ENCODE measurements at places on chromosomes 5 and 9.

- no peak for DNase-seq
Measured at GRCh38 chr9:110125207-110125751, 82.7 kb downstream of the C9orf152 start.

DNA sequence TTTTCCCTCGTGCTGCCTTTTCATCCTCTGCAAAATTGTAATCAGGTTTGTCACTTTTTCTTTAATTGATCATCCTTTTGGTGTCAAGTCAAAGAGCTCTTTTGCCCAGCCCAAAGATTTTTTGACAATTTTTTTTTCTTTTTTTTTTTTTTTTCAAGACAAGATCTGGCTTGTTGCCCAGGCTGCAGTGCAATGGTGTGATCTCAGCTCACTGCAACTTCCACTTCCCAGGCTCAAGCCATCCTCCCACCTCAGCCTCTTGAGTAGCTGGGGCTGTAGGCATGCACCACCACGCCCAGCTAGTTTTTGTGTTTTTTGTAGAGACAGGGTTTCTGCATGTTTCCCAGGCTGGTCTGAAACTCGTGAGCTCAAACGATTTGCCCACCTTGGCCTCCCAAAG lies 36.7 kb downstream of the CDK7 start:
- no peak for DNase-seq

GRCh38 chr9:133770076-133770777 lies 32.1 kb upstream of the SARDH start:
- DNase-seq: no peak

DNA sequence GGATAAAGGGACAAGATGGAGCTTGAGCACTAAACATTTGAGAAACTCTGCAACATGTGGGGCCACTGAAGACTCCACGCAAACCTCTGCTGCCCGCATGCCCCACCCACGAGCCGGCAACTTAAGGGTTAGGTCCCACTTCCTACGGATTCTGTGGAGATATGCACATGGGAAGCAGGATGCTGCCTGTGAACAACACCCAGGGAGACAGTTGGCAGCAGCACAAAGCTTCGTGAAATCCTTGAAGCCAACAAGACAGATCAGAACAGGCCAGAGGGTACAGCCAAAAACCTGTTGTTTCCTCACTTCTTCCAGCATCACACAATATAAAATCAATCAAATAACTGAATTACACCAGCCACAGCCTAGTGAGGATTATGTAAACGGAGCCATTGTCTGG lies 270.4 kb downstream of the ENC1 start:
- no peak for DNase-seq

DNA sequence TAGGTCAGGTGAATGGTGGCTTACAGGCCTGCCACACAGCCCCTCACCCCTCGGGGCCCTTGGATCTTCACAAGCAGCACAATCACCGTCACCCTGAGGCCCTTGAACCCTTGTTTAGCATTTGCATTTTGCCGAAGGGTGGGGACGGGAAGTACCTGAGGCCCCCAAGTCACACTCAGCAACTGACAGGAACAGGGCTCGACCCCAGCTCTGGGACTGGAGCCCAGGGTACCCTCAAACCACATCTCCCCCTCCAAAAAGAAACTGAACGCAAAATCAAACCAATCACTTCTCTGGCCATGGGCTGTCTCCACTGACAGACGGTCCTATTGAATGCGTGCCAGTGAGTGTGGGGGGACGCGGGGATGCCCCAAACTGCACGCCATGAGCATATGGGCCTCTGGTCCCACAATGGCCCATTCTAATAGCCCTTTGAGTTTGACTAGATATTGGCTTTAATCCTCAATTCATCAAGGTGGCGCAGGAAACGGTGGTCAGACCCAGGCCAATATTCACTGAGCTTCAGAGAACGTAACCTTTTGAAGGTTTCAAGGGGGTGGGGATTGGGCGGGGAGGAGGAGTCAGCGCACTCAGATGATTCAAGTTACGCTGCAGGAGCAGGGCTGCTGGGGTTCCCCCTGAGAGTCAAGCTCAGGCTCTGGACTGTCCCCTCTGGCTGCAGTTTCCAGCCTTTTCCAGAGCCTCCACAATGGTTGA lies 176.0 kb downstream of the DAB2IP start:
- DNase-seq: no peak

GRCh38 chr5:65451436-65451835 lies 30.3 kb downstream of the ADAMTS6 start:
- DNase-seq: no peak

- DNase-seq: peak; percentile 24
Measured at GRCh38 chr9:77455312-77455927, 192.7 kb downstream of the GNA14 start.

- DNase-seq: no peak
Measured at GRCh38 chr9:71858102-71858798, 52.7 kb downstream of the ABHD17B start.

DNA sequence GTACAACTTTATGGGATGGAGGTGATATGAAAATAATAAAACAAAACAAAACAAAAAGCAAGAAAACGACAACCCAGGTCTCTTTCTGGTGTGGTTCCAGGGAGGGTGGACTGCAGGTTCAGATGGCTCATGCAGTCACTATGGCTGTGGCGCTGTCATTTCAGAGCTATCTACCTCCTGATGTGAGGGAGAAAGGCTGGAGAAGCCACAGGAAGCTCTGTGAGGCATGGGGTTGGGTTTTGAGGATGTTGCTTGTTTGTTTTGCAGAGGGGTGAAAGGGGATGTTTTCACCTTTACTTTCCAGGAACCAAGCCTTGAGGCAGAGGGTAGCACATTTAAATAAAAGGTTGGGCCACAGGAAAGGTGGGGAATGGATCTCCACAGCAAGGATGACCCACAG lies 18.7 kb downstream of the NIPAL4 start:
- DNase-seq: no peak

GRCh38 chr9:76007935-76008334 lies 117.5 kb downstream of the PCSK5 start:
- DNase-seq: no peak

DNA sequence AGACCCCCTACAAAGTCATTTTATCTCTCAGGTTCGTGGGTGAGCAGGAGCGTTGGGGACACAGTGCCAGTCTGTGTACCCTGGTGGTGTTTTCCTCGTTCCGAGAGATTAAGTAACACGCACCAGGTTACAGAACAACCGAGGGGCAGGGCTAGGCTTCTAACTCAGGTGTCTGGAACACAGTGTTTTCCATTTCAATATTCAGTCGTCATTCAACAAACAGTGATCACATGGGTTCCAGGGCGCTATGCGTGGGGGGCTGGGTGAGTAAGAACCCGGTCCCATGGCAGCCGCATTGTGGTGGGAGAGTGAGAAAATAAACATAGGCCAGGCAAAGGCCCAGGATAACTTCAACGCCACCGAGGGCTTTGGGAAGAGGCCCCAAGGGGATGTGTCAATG lies 55.9 kb upstream of the RNU6ATAC start:
- no peak for DNase-seq

DNA sequence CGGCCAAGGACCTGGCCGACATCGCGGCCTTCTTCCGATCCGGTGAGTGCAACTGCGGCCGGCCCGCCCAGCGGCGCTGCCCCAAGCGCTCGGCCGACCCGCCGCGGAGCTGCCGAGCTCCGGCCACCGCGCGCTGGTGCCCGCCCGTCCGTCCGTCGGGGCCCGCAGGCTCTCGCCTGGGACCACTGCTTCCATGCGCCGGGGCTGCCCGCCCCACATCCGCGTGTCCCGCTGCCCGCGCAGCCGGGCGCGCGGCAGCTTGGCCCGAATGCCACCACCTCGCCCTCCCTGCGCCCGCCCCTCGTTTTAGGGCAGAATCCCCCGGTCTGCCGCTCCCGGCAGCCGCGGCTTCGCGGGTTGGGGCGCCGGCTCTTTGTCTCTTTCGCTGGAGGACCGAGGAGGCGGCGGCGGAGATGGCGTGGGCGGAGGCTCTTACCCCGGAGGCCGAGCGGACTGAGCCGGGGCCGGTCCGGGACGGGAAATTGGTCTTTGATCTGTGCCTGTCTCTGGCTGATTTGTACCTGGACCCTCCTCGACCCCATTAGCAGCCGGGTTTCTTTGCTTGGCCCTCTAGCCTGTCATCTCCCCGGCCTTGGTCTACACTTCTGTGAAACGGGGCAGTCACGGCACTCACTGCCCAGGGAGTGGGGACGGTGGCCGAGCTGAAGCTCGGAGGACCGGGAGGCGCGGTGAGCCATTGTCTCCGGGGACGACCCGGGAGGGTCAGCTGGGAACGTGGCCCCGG lies 871 bp downstream of the TRIO start:
- DNase-seq: peak; percentile 57

DNA sequence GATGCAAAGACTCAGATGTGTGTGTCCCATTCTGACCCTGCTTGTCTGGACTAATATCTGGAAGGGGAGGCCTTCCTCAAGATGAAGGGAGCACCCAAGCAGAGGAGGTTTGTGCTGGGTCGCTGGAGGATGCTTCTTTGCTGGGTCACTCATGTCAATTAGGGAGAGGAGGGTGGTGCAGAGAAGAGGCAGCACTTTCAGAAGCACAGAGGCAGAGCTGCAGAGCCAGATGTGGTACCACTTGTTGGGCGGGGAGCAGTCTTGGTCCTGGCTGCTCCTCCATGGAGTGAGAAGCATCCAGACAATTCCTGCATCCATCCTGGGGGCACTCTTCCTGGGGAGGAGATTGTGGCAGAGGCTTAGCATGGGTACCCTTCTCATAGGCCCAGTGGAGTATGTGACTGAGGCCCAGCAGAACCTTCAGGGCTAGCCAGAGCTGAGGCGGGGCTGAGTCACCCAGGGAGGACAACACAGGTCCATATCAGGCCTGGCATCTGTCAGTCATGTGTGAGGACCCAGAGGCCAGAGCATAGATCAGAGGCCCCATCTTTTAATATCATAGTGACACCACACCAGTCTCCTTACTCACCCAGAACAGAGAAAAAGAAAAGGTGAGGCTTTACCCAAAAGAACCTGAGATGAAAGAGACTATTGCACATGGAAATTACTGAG lies 59.8 kb downstream of the TNFSF15 start:
- no peak for DNase-seq

GRCh38 chr5:80382488-80382887 lies 25.4 kb upstream of the ZFYVE16 start:
- no peak for DNase-seq

DNA sequence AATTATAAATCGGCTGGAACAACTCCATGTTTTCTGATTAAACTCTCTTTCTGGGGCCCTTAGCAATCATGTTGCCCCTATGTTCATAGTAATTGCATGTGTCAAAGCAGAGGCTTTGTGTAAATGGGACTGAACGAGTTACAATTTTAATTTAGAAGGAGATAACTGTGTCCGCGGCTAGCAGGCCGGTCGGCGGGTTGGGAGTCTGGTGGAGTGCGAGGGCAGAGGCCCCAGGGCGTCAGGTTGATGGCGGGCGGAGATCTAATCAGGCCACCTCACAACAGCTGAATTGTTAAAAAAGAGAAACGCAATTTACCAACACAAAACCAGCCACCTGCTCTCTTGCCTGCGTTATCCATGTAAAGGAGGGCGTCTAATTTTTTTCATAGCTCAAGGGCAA lies 134.9 kb upstream of the LPCAT1 start:
- DNase-seq: no peak

DNA sequence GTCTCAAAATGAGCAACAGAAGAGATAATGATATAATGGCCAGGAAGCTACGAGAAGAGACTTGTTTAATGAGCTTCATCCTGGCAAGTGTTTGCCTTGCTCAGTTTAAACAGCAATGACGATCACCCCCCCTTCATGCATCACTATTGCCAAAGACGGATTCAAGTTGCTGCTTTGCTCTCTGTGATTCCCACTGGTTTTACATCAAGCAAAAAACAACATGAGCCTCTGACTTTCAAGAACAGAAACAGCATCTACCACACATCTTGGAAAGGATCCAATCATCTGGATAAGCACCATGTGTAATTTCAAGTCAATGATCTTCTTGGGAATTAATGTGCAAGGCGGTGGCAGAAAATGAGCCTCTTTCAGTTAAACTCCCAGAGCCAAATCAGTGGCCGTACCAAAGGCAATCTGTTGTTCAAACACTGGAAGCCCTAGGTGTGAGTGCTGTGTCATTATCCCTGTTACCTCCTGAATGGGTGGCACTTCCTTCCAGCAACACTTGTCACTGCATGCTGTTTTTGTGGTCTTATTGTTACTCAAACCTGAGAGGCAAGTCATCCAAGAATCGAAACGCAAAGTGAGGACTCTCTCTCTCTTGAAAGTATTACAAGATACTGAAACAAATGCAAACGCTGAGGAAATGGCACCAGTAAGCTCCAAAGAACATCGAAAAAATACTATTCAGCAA lies 72.8 kb downstream of the MED27 start:
- no peak for DNase-seq

DNA sequence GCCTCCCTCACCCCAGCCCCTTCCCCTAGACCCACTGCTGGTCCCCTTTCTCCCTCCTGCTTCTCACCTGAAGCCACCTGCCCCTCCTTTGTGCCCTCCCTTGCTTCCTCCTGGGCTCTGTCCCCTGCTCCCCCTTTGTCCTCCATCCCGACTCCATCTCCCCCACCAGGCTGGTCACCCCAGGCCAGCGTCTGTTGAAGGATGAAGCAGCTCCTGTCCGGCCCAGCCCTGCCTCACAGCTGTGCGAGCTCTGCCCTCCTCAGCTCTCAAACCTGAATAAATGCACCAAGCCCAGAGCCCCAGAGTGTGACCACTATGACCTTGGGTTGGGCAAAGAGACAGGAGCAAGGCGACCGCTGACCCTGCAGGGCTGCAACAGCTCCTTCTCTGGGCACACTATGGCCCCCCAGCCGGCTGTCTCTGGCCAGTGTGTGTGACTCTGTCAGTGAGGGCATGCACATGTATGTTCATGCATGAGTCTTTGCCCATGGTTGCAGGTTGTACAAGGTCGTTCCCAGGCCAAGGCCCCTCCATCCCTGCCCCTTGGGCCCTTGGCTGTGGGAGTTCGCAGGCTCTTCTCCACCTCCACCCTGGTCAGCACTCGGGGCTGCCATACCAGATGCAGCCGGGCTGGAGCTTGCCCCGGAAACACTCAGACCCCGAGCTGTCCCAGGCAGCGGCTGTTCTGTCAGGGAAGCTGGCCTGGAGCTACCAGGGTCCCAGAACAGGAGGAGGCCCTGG lies 3.3 kb downstream of the LCN12 start:
- DNase-seq: no peak

- no peak for DNase-seq
Measured at GRCh38 chr5:63456279-63456678, 506.0 kb downstream of the HTR1A start.

- no peak for DNase-seq
Measured at GRCh38 chr9:10274988-10275387, 337.8 kb downstream of the PTPRD start.

DNA sequence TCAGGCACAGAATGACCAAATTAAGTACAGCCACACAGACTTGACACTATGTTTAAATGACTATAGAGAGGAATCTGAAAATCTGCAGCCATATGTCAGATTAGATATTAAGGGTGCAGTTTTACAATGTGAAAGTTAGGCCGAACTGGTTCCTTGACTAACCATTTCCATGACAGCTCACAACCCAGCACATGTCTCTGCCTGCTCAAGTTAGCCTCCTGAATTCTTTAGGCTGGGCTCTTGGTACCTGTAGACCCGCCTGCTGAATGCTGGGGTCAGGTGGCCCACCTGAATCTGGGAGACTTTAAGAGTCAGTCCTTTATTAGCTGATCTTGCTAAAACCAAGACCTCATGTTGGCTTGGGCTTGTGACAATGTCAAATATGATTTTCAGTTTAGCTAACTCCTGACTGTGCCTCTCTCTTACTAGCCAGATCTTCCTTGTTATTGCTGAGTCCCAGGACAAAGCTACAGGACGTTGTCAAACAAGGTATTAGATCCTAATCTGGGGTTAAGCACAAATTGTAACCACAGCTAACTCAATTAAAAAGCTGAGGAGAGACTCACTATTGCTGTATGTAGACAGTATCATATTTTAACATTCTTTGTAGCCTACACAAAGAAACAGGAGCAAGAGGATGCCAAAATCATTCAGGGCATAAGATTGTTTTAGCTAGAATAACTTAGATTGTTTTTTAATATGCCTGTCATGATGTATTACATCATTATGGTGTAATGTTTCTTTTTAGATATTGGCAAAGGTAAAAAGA lies 490.9 kb downstream of the SEMA5A start:
- DNase-seq: no peak

Measured in germinal center (tissue), 1 donor.